T1000 (cell line): ENCODE measurements at places on chromosomes 3 and 15.

- no peak for DNase-seq
Observed at GRCh38 chr3:110646055-110646454, 425.6 kb upstream of the NECTIN3 start.

GRCh38 chr15:83030021-83030420, 18.6 kb upstream of the C15orf40 start:
- peak; percentile 6 for DNase-seq

DNA sequence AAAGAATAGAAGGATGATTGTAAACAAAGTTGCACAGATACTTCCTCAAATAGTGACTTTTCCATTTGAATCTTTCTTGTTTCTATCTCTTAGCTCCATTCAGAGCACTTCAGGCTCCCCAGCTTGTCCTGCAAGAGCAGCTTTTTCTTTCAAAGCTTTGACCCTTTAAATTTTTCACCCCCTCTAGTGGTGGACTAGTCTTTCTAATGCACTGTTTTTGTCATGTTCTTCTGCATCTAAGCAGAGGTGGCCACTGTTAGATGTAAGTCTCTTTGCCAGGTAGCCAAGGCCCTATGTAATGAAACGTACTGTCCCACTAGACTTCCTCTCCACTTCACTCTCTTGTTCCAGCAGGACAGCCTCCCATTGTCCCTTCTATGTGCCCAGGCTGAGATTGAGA, 74.0 kb upstream of the MANF start:
- DNase-seq: no peak

- no peak for DNase-seq
Observed at GRCh38 chr3:69560116-69560515, 174.2 kb upstream of the FRMD4B start.

DNA sequence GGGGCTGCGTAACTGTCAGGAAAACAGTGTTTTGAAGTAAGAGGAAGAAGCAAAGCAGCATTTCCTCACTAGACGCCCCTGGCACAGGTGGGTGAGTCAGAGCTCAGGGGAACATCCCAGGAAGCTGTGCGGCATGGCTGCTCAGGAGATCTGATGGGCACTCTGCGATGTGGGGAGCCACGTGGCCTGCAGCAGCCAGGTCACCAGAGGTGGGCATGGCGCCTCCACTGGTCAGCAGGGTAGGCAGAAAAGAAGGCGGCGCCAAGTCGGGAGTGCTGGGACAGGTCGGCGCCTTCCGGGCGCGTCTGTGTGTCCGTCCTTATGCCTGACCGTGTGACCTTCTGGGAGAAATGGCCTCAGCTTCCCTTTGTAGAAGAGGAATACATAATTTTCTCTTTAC, 249.9 kb upstream of the ST8SIA2 start:
- DNase-seq: no peak

GRCh38 chr3:133895208-133896001, at the start of gene RAB6B:
Gene RAB6B, minus strand, starts transcription at chr3:133895882. Its CDS starts 416 bp downstream, at chr3:133895466.
- peak; percentile 15 for DNase-seq

- no peak for DNase-seq
Observed at GRCh38 chr15:73357999-73358665, 10.6 kb downstream of the HCN4 start.

DNA sequence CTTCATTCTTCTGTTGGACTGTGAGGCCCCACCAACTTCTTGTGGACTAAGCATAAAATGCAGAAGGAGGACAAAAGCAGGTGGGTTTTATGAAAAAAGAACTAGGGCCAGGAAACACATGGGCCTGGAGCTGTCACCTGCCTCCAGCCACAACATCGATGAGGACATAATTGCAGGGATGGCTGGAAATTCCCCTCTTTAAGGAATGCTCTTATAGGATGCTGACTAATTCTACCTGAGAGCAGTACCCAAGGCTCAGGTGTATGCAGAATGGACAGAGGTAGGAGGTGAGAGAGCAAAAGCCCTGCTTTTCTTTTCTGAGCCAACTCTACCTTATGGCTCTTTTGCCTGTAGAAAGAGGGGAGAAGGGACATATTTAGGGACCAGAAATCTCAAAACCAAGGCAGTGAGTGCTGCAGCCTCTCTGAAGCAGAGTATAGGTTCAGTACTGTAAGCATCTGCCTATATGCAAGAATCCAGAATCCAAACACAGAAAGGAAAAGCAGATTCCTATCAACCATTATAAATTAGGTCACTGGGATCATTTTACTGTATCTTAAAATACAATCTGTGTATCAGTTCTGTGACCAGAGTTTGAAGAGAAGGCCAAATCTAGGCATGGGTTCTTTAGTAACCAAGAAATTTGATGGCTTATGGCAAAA, 205.3 kb upstream of the WNT5A start:
- no peak for DNase-seq

- DNase-seq: no peak
Observed at GRCh38 chr3:131692356-131692755, 189.6 kb upstream of the MRPL3 start.

GRCh38 chr3:56591262-56591661, 34.3 kb downstream of the CCDC66 start:
- no peak for DNase-seq

- DNase-seq: no peak
Observed at GRCh38 chr3:178002113-178002512, 534.1 kb upstream of the KCNMB2 start.

- DNase-seq: peak; percentile 70
Observed at GRCh38 chr15:38129531-38130204, 123.0 kb upstream of the SPRED1 start.

GRCh38 chr3:38500688-38501417, 4.7 kb downstream of the EXOG start:
- no peak for DNase-seq

GRCh38 chr3:1230920-1231319, 138.1 kb downstream of the CNTN6 start:
- no peak for DNase-seq

GRCh38 chr15:33675246-33675645, 293.1 kb upstream of the CHRM5 start:
- no peak for DNase-seq

DNA sequence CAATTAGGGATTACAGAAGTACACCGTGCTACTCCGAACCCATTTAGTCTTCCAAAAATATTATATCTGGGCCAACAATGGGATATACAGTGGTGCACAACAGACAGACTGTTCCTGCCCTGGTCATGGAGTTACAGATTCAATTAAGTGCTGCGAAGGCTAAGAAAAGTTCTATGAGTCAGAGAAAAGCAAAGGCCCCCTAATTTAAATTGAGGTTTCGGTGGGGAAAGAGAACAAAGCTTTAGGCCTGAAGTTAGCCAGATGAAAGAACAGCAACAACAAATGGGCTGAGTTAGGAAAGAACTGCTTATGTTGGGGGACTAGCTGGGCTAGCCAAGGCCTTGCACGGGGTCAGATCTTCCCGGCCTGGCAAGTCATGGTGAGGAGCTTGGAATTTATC, 131.8 kb downstream of the MDFIC2 start:
- DNase-seq: no peak

DNA sequence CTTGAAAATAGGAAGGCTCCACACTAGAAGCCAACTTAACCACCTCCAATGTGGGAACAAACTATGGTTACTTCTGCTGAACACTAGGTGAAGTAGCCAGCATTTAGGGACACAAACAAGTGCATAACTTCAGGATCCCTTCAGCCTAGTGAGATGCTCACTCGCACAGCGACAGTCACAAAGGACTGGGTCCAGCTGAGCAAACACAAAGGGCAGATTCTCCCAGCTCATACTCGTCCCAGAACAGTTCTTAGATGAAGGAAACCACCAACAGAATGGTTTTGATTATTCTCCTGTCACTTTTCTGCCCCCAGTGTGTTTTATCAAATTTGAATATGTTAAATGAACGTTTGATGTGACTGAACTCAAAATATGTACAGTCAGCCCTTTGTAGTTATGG, 201.6 kb downstream of the KCNAB1 start:
- no peak for DNase-seq

DNA sequence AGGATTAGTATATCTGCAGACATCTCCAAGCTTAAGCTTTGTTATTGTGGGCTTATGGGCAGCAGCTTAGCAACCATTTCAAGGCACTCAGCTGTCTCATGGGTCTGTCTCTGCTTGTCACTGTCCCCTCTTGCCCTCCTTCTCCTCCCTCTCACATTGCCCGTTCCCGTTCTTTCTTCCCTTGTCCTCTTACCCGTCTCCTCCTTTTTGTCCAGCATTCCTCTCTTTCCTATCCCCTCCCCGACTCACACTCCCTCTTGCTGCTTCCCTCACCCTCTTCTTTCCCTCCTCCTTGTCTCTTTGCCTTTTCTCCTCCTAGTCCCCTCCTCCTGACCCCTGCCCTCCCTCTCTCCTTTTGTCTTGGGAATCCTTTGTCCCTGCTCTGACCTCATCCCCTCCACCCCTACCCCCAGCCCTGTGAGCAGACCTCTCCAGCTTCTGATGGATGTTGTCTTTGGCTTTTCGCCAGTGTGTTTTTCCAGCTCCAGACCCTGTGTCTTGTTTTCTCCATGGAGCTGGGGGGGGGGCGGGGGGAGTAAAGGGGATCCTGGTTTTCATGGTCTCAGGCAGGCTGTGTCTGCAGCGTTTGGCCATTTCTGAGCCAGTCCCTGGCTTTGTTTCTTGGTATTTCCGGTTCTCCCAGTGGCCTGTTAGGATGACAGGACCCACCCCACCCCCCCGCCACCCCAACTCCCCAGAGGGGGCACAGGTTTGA, 47.9 kb upstream of the TRAK1 start:
- DNase-seq: no peak

DNA sequence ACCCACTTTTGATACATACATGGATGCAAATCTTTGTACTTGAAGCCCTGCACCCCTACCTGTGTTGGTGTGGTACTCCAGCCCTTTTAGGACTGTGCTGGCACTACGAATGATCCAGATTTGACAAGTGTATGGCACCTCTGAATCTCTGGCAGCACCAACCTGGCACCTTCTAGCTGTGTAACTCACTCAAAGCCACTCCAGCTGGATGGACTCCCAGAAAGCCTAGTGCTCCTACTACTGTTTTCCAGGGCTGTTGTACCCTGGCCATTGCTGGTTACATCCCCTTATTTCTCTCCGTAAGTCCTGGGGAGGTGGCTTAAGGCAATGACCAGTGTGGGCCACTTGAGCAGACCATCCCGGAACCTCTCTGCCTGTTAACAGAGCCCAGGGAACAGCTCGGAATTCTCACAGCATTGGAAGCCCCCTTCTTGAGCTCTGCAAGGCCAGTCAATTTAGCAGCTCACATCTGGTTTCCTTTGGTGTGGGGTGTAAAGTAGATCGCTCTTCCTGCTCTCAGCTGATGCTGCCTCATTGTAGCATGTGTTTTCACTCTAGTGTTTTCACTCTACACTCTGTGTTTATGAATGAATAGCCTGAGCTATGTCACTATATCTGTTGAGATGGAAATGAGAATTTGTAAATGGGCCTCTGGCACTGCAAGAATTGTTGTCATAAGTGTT, 12.2 kb downstream of the CALML4 start:
- DNase-seq: no peak

DNA sequence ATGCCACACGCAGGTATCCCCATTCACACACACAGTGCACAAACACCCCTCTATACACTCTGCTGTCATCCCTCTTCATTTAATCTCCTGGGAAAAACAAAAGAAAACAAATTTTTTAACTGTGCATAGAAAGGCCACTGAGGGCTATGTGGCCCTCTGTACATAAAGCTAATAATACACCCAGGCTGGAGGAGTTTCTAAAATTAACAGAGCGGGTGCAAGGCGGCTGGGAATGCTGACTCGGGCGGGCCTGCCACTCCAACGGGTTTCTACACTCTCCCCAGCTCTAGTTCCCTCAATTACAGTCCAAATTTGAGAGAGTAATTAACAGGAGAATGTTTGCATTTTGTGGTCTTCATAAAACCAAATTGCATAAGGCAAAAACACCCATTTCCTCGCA, 23.1 kb downstream of the HCN4 start:
- no peak for DNase-seq

GRCh38 chr3:15263120-15263519, 57.1 kb downstream of the CAPN7 start:
- no peak for DNase-seq

DNA sequence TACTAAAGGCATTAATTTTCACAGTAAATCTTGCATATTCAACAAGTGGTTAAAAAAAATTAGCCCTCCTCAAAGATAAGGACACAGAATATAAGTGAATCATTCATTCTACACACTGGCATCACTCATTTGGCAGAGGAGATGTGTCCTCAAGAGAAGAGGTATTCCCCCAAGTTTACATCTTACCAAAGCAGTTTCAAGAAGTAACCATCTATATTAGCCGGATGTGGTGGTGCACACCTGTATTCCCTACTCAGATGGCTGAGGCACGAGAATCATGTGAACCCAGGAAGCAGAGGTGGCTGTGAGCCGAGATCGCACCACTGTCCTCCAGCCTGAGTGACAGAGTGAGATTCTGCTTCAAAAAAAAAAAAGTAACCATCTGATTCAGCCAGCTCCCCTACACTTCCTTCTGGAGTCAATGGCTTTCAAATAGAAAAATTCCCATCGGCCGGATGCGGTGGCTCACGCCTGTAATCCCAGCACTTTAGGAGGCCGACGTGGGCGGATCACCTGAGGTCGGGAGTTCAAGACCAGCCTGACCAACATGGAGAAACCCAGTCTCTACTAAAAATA, 15.4 kb downstream of the RAF1 start:
- no peak for DNase-seq

DNA sequence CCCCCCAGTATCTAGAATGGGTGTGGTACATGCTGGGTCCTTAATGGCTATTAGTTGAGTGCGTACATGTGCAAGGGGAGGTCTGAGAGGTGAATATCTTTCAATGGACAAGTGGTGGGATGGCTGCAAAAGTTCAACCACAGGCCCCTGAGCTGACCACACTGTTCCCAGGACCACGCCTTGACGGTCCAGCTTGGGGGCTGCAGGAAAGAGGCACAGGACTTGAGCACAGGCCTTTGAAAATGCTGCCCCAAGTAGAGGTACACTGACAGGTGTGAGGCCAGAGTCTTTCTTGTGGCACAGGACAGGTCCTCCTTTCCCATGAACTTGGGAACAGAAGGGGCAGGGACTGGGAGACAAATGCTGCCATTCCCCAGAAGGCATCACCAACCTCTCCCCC, 24.0 kb downstream of the AMOTL2 start:
- DNase-seq: no peak

DNA sequence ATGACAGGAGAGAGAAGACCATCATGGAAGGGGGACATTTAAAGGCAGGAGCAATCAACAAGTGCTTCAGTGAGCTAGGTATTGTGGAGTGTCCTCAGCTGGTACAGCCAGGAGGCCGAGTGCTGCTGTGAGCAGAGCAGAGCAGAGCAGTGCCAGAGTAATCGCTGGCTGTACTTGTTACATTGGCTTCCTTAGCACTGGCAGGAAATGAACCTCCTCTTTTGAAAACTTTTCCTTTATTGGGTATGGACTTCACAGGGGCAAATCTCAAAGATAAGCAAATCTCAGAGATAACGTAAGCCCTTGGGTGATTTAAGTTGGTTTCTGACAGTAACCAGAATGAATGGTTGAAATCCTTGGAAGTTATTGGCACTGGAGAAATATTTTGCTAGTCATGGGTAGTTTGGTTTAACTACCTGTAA, 2.1 kb downstream of the SH3GL3 start:
- DNase-seq: no peak

GRCh38 chr3:187742351-187743171, 2.7 kb downstream of the BCL6 start:
- DNase-seq: no peak

- no peak for DNase-seq
Observed at GRCh38 chr3:17775073-17775472, 32.6 kb upstream of the TBC1D5 start.
